COLO829 (cell line): ENCODE measurements at places on chromosomes 13 and 19.

- DNase-seq = peak; percentile 45
Measured at GRCh38 chr13:34863360-34864135, 78.5 kb upstream of the NBEA start.

- no peak for DNase-seq
Measured at GRCh38 chr19:14333101-14333871, 48.0 kb upstream of the ADGRE5 start.

GRCh38 chr19:35729763-35730162, 12.0 kb downstream of the KMT2B start:
- DNase-seq = no peak

- peak; percentile 29 for DNase-seq
Measured at GRCh38 chr13:79541426-79542049, 60.6 kb downstream of the NDFIP2 start.

DNA sequence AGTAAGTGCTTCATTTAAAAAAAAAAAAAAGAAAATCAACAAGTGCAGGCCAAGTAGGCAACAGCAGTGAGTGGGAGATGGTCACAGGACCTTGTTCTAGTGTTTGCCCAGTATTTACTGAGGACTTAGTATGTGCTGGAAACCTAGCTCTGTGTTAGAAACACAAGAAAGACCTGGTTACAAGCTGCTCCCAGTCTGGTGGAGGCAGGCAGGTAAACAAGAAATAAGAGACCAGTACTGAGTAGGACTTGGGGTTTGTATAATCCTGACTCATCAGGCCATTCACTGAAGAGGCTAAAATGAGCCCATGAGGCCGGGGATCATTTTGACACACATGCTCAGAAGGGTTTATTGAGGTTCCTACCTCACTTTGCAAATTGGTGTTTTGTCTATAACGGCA, 21.5 kb upstream of the SERPINE3 start:
- DNase-seq = no peak

DNA sequence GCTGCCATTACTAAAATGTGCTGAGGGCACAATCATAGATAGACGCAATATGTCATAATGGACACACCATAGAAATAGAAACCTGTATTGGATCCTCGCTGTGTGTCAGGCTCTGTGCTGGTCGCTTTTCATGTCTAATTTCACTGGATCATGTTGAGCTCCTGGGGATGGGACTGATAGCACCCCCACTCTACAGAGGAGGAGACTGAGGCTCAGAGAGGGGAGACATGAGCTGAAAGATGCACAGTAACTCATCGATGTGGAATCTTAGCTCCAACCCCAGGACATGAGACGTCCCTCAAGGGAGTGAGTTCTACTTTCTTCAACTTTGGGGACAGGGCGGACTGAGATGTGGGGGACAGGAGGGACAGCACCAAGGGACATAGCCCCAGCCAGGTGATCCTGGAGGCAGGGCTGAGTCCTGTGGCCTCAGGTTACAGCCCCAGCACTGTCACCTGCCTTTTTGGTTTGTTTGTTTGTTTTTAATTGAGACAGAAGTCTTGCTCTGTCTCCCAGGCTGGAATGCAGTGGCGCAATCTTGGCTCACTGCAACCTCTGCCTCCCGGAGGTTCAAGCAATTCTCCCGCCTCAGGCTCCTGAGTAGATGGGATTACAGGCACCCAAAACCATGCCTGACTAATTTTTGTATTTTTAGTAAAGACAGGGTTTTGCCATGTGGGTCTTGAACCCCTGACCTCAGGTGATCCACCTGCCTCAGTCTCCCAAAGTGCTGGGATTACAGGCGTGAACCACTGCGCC, 6.6 kb upstream of the GIPC1 start:
- no peak for DNase-seq

- peak; percentile 64 for DNase-seq
Measured at GRCh38 chr19:18596752-18597157, 8.2 kb downstream of the REX1BD start.

GRCh38 chr19:17848595-17849292, 962 bp upstream of the JAK3 start:
- DNase-seq = no peak

DNA sequence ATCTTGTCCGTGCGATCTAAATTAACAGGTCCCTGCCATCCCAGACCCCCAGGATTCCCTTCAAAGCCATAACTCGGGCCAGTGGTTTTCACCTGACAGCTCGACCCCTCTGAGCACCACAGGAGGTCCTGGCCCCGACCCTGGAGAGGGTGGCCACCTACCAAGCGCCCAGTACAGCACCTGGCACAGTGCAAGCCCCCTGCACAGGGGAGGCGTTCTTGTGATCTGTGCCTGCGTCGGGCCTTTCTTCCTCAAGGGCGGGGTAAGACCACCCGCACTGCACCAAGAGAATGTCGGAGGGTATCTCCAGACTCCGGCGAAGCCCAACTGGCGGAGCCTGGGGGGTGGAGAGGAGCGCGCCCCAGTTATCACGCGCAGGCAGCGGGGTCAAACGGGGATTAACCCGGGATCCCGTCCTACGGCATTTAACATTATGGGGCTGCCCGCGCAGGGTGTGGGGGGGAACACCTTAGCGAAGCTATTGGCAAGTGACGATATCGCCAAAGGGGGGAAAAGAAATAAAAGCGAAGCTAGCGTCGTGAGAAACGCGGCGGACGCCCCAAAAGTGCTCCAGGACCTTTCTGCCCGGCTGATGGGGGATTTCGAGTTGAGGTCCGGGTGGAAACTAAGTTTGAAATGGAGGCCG, 1.3 kb upstream of the HNRNPL start:
- no peak for DNase-seq

- DNase-seq = no peak
Measured at GRCh38 chr13:111614009-111614408, 293.6 kb downstream of the TEX29 start.

- no peak for DNase-seq
Measured at GRCh38 chr13:99384468-99384867, 77.3 kb upstream of the GPR183 start.

DNA sequence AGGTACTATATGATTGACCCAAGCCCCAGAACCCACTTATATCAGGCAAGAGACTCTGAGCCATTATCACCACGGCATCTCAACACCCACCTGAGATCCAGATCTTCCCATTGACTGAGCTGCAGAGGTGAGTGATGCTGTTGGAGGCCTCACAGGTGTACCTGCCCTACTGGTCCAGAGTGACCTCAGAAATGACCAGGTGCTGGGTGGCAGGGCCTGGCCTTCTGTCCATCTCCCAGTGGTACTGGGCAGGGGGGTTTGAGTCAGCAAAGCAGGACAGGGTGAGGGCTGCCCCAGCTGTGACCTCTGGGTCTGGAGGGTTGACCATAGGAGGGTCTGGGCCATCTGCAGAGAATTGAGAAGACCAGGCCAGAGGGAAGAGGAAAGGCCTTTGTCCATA, 13.2 kb upstream of the CEACAM20 start:
- DNase-seq = no peak

DNA sequence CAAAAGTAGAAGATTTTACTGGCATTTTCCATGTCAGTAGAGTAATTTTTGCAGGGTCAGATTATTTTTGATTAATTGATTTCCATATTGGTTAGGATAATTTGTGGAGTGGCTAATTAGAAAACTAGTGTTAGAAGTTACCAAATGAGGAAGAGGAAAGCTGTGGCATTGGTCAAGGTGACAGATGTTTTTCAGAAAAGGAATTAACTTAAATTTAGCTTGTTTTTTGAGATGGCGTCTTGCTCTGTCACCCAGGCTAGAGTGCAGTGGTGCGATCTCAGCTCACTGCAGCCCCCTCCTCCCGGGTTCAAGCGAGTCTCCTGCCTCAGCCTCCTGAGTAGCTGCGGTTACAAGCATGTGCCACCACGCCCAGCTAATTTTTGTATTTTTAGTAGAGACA, 28.8 kb downstream of the LSM14A start:
- DNase-seq = no peak

GRCh38 chr19:16042533-16043085, 33.7 kb upstream of the TPM4 start:
- no peak for DNase-seq

GRCh38 chr13:28283600-28283999, 145.3 kb downstream of the PAN3 start:
- DNase-seq = no peak

DNA sequence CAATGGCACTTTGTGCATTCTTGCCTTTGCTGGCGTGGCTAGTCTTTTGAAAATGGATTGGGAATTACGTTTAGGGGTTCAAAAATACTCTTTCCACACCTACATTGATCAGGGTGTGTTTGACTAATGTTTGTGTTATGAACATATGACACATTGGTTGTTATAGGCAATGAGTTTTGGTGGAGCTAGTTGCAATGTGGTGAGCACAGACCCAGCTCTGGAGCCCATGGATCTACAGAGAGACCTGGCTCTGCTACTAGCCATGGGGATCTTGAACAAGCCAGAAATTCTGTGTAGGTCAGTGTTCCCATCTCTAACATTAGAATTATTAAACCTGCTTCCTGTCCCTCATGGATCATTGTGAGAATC, 222.4 kb upstream of the UBL3 start:
- DNase-seq = no peak

GRCh38 chr13:80903911-80904310, 563.0 kb upstream of the SPRY2 start:
- DNase-seq = no peak

DNA sequence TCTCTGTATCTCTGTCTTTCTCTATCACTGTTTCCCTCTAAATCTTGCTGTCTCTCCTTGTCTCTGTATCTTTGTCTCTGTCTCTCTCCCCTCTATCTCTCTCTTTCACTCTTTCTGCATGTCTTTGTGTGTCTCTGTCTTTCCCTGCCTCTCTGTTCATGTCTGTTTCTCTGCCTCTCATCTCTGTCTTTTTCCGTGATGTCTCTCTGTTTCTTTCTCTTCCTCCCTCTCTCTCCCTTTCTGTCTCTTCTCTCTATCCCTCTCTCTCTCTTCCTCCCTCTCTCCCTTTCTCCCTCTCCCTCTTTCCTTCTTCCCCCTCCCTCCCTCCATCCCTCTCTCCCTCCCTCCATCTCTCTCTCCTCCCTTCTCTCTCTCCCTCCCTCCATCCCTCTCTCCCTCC, 56.7 kb upstream of the NFIC start:
- DNase-seq = no peak

- no peak for DNase-seq
Measured at GRCh38 chr13:26508885-26509284, 48.6 kb upstream of the WASF3 start.

- DNase-seq = no peak
Measured at GRCh38 chr13:40345654-40346372, 320.6 kb downstream of the FOXO1 start.

DNA sequence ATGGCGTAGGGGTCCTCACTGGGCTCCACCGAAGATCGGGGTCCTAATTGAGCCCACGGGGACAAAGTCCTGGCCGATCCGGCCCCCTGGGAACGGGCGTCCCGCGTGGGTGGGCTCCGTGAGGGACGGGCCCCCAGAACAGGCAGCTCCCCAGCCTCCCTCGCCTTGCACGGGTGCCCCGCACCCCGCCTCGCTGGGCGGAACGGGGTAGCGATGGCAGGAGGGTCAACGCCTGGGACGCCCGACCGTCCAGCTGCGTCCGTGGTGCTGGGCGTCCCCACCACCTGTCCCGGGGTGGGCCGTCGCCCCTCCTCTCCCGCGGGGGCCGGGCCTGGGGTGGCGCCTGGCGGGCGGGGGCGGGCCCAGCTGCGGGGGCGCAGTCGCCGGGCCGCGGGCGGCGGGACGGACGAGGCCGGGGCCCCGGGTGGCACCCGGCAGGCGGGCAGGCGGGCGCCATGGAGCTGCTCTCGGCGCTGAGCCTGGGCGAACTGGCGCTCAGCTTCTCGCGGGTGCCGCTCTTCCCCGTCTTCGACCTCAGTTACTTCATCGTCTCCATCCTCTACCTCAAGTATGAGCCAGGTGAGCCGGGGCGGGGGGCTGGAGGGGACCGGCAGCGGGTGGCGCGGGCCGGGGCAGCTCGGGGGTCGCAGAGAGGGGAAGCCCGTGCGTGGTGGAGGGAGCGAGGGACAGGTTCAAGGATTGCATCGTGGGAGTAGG, at the start of gene TMEM38A:
Gene TMEM38A, plus strand, starts transcription at position 377 of the 717 bp plus-strand sequence. Its CDS starts 79 bp downstream, at position 456.
- DNase-seq = no peak

- DNase-seq = no peak
Measured at GRCh38 chr13:111158136-111158805, 43.2 kb downstream of the ARHGEF7 start.

- no peak for DNase-seq
Measured at GRCh38 chr19:858868-859843, at the start of gene CFD. CFD (plus strand) TSS chr19:859664; CDS start chr19:859690, 26 bp downstream.

- DNase-seq = no peak
Measured at GRCh38 chr13:38628554-38628953, 58.3 kb upstream of the FREM2 start.

DNA sequence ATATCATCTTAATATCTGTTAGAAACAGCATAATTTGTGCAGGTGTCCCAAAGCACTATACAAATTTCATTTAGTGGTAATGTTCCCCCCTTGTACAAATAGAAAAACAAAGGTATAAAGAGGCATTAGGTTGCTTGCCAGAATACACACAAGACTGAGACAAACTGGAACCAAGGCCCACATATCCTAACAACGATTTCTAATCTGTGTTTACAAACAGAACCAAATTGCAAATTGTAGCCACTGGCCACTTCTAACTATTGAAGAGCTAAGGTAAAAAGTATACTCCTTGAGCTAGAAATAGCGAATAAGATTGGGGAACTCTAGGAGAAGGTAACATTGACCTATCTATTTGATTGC, 526.1 kb downstream of the KLF12 start:
- DNase-seq = no peak

GRCh38 chr13:33526718-33527117, 241.2 kb upstream of the STARD13 start:
- DNase-seq = no peak

GRCh38 chr19:33509774-33510173, 11.8 kb downstream of the PEPD start:
- no peak for DNase-seq

DNA sequence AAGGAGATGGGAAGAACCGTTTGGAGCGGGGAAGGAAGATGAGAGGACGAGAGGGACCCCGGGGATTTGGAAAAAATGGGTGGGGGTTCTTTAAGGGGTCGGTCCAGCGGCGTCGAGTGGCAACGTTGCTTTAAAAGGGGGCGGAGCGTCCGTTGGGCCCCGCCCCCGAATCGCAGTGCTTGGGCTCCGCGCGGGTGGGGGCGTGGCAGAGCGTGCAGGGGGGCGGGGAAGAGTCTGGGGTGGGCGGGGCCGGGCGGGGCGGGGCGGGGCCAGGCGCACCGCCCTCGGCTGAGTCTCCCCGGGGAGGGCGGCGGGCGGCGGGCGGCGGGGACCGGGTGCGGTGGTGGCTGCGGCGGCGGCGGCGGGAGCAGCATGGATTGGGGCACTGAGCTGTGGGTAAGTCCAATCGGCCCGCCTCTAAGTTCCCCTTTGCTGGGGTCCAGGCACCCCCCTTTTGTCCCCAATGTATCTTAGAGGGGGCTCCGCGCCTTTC, at the start of gene TRIP10:
Gene TRIP10, plus strand, starts transcription at position 291 of the 493 bp plus-strand sequence. Its CDS starts 82 bp downstream, at position 373.
- DNase-seq = peak; percentile 93

DNA sequence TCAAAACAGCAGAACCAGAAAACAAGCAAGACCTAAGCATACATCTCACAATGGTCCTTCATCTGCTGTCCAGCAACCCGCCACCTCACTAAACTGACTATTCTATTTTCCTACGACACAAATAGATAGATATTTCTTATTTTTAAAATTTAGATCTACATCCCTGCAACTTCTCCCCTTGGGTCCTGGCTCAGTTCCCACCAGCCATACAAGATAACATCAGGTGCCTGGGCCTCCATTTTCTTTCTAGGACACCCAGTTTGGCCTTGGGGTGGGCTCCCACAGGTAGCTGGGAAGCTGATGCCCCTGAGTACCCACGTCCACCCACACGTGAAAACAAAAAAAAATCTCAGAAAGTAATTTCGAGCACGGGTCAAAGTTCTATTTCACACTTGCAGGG, 47.6 kb downstream of the TGDS start:
- no peak for DNase-seq
